HEK293T (cell line): ENCODE measurements at places on chromosomes 3 and 15.
A peak's percentile ranks its signal among the peaks of the same experiment; 100 is the strongest.

GRCh38 chr3:123774474-123774873, 109.7 kb downstream of the MYLK start:
- DNase-seq, result no peak

DNA sequence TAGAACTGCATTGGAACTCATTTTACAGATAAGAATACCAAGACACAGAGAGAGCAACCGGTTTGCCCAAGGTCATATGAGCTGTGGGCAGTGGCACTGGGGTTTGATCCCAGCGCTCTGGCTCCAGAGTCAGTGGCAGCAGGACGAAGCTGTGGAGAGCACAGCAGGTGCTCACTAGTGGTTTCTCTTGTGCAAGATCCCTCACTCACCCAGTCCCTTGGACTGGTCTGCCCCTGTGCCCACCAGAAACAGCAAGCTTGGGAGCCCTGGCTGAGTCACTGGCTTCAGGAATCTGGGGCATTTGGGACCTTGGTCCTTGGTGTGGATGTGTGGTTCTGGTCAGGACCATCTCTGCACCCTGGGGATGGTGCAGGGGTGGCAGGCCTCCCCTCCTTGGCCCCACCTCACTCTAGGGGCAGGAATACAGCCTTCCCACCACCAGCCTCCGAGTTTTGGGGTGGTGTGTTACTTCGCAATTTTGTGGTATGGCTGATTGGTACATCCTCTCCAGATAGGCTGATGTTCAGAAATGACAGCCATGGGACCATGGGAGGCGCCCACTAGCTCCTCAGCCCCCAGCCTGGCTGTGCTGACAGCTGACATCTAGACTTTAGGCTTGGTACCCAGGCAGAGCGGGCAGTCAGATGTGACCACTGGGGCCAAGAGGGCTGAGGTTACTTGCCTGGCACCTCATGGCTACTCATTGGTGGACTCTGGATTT, 104.6 kb downstream of the LSM3 start:
- DNase-seq, result no peak

- no peak for DNase-seq
Measured at GRCh38 chr3:86986671-86987420, 4.1 kb downstream of the VGLL3 start.

GRCh38 chr3:195271410-195272243, 668 bp upstream of the XXYLT1 start:
- peak; percentile 78 for DNase-seq

- DNase-seq, result no peak
Measured at GRCh38 chr15:37823601-37824275, 110.7 kb upstream of the TMCO5A start.

GRCh38 chr3:63135367-63135766, 142.7 kb upstream of the SYNPR start:
- no peak for DNase-seq

GRCh38 chr3:79410617-79411016, 357.2 kb downstream of the ROBO1 start:
- DNase-seq, result no peak

DNA sequence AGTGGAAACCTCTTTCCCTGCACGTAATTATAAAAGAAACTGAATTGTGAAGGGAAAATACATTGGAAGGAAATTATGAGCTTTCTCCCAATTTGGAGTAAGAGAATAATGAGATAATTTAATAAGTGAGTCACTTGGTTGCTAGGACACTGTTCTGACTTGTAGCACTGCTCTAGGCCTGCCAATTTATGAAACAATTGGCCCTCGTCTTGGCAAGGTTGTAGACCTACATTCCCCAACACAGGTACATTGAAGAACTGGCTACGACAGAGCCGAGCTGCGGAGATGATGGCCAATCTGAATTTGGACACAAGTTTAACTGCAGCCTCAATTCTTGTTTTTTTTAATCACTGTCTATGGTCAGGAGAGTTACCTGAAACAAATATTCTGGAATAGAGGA, 674.1 kb downstream of the MECOM start:
- no peak for DNase-seq

DNA sequence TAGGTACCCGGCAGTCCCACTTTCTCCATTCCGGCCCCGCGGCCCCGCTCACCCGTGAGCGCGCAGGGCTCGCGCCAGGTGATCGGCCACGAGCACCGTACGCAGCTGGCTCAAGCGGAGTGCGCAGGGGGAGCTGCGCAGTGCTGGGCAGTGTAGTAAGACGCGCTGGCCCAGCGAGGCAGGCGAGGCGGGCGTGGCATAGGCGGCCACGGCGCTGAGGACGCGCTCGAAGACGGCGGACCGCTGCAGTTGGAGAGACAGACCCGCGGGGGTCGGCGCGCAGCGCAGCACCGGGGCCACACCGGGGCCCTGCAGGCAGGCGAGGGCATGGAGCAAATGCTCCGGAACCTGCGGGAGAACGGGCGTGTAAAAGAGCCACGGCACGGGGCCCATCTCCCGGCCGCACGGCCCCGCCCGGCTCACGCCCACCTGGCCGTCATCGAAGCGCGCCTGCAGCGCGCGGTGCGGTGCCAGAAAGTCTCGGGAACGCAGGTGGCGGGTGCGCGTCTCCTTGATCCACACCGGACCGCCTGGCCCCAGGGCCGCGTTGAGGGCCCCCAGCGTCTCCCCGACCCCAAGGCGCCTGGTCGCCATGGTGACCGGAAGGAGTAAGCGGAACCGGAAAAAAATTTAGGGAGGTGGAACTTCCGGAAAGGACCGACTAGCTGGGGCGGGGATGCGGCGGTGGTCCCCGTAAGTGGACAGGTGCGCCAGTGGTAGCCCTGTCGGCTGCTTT, at the start of gene DALRD3:
Gene DALRD3, minus strand, starts transcription at position 610 of the 736 bp plus-strand sequence. Its CDS starts 16 bp downstream, at position 594.
- peak; percentile 52 for DNase-seq

- no peak for DNase-seq
Measured at GRCh38 chr15:85717212-85717611, 77.5 kb downstream of the KLHL25 start.

- no peak for DNase-seq
Measured at GRCh38 chr3:177928172-177928873, 607.9 kb upstream of the KCNMB2 start.

- no peak for DNase-seq
Measured at GRCh38 chr3:51585197-51585596, 46.7 kb downstream of the RAD54L2 start.

DNA sequence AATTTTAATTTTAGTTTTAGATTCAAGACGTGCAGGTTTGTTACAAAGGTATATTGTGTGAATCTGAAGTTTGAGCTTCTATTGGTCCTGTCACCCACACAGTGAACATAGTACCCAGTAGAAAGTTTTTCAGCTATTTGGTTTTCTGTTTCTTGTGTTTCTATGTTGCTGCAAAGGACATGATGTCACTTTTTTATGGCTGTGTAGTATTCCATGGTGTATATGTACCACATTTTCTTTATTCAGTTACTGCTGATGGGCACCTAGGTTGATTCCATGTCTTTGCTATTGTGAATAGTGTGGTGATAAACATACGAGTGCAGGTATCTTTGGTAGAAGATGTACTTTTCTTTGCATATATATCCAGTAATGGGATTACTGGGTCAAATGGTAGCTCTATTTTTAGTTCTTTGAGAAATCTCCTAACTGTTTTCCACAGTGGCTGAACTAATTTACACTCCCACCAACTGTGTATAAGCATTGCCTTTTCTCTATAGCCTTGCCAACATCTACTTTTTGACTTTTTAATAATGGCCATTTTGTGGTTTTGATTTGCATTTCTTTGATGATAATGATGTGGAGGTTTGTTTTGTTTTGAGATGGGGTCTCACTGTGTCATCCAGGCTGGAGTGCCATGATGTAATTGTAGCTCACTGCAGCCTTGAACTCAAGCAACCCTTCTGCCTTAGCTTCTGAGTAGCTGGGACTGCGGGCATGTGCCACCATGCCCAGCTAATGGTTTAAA, 43.9 kb downstream of the LIMD1 start:
- no peak for DNase-seq

GRCh38 chr3:113684271-113684819, 12.1 kb downstream of the USF3 start:
- DNase-seq, result no peak

DNA sequence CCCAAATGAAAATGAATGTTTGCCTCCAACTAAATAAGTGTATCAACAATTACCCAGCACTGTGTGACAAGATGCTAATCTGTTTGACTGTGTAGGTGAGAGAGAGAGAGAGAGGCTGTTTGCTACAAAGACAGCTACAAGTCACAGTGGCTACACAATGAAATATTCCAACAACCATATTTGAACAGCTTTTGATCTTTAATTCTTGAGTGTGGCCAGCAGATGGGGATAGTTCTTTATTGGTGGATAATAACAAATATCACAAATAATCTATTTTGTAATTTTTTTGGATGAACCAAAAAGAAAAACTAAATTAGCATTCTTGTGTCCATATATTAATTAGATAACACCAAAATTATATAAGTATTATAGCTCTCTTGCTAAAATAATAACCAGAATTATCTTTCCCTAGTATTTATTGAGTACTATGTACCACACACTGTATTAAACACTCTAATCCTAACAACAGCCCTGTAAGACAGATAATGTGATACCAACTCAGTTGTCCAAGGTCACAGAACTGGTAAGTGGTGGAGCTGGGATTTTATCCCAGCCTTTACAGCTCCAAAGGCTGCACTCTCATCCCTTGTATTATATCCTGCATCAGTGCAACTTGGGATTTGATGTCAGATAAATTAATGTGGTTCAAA, 61.9 kb upstream of the C3orf80 start:
- peak; percentile 20 for DNase-seq

DNA sequence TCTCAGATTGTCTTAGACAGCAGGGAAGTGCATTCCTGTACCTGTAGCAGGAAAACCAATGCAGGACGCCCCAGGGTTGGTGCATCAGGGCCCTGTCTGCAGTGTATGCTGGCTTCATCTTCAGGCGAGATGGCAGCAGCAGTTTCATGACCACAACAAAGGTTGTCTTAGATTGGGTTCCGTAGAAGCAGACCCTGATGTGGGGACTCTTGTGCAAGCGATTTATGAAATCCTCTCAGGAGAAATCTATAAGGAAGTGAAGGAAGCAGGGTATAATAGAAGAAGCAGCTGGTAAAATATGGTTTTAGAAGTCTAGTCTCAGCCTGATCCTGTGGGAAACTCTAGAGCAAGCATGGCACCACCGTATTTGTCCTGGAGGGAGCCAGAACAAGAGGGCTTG, 25.0 kb downstream of the DNAH1 start:
- no peak for DNase-seq

DNA sequence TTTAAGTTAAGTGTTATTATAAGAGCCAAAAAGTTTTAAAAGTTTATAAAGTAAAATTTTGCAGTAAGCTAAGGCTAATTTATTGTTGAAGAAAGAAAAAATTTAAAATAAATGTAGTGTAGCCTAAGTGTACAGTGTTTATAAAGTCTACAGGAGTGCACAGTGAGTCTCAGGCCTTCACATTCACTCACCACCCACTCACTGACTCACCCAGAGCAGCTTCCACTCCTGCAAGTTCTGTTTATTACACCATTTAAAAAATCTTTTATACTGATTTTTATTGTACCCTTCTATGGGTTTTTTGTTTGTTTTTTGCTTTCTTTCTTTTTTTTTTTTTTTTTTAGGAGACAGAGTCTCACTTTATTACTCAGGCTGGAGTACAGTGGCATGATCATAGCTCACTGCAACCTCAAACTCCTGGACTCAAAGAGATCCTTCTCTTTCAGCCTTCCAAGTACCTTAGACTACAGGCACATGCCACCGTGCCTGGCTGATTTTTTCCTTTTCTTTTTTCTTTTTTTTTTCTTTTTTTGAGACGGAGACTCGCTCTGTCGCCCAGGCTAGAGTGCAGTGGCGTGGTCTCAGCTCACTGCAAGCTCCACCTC, 25.9 kb downstream of the CSTA start:
- no peak for DNase-seq

- no peak for DNase-seq
Measured at GRCh38 chr15:90046911-90047392, 45.8 kb downstream of the ZNF710 start.

DNA sequence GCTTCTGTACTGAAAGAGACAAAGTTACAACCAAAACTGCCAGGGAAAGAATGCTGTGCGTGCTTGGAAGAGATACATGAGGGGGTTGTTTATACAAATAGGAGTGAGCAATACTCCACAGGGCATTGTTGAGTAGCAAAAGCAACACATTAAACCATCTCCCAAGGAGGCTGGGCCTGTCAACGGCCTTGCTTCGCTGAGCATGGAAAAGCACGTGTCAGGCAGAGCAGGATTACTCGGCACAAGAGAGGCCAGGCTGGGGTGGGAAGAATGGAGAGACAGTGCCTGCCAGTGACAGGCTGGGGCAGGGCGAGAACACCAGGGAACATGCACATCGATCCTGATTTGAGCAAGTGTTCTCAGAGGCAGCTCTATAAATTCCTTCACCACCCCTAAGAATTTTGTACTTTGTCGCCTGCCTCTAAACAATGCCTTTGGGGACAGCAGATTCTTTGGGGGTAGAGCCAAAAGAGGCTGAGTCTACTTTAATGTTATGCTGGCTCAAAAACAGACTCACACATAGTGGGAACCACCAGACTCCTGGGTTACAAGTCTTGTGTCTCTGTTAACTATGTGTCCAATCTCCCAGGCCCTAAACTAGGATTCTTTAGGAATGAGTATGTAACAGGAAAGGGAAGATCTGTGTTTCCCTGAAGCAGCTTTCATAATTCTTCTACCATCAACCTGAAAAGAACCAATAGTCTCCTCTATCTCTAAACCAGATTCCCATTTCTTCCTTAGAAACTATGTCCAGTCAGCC, 67.2 kb downstream of the LIPC start:
- no peak for DNase-seq

- DNase-seq, result peak; percentile 8
Measured at GRCh38 chr3:180855364-180855763, 57.1 kb upstream of the FXR1 start.

- DNase-seq, result no peak
Measured at GRCh38 chr3:43302116-43302880, 16.0 kb downstream of the SNRK start.

DNA sequence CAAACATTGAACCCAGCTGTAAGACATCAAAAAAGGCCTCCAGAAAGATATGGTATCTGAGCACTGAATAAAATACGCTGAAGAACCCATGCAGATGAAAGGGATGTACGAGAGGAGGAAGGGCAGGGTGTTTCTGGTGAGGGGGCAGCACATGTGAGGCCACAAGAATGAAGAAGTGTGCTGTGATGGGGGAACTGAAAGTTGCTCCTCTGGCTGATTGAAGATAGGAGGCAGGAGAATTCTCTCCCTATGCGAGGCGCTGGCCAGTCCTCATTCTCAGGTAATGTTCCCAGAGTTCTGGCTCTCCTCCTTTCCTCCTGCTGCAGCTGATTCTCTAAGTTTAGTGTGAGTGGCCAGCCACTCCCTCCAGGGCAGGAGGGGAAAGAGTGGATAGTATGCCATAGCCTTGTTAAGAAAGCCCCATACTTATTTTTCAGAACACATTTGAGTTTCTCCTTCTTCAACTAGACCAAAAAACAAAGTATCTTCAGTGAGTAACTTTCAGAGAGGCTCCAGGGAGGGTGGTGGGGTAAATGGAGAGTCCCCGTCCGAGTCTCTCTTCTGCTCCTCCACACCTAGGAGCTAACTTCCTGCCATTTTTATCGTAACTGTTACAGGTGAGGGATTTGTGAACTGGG, 26.9 kb upstream of the MYO1E start:
- DNase-seq, result no peak
